CD4-positive, alpha-beta T cell treated with Interleukin-21 for 1 hour (primary cell): ENCODE measurements at places on chromosomes 11 and 22.

- no peak for DNase-seq
Measured at GRCh38 chr22:30539368-30539767, 7.2 kb downstream of the SEC14L6 start.

GRCh38 chr11:76088511-76088910, 117.8 kb downstream of the WNT11 start:
- no peak for DNase-seq

DNA sequence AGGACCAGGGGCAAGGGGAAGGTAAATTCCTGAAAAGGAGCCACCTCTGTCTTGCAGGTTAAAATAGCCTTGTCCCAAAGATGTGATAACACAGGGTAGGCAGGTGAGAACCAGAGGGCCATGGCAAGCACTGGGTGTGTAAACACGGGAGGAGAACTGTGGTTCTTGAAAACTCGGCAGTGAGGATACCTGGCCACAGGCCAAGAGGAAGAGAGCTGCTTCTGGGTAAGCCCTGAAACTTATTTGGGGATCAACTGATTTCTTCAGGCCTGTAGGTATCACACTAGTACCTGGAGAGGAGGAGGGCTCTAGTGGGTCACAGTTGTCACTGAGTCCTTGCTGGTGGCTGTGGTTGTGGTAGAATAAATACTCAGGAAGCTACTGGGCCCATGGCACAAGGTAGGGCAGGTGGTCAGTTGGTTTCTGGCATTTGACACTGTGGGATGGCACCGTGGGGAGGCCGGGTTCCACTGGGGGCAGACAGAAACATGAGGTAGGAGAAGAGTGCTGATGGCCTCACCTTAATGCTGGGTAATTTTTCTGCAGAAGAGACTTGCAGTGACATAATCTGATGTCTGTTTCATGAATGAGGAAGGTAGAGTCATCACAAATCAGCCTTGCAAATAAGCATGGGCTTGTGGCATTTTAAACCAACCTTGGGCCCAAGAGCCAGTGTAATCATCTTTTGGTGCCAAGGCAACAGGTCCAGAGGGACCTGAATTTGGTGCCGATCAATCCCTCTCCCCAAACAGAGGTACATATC, 22.0 kb downstream of the AMPD3 start:
- DNase-seq, result no peak

DNA sequence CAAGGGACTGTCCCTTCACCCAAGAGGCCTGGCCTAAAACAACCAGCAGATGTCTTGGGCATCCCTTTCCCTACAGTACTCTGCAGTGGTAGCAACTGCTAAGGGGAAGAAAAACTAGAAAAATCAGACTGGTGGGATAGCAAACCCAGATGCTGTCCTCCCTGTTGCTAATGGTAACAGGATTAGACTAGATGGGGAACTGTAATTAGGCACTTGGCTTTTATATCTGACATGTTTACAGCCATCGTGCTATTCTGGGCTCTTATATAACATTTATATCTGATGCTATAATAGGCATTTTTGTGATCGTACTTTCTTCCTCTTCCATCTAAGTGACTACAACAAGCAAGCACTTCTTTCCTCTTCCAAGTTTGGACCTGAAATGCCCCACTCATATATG, 316.7 kb downstream of the DLG2 start:
- no peak for DNase-seq

DNA sequence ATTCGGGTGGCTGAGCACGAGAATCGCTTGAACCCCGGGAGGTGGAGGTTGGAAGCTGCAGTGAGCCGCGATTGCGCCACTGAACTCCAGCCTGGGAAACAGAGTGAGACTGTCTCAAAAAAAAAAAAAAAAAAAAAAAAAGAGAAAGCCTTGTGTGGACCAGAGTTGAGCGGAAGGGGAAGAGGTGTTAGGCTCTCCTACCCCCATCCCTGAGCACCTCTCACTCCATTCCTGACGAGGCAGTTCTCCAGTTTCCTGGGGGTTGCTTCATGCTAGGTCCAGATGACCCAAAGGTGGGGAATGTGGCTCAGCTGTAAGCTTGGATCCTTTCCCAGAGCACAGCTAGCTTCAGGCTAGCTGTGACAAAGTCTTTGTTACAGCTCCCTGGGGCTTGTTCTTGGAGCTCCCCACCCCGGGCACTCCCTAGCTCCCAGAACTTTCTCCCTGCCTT, 8.8 kb upstream of the DNAL4 start:
- no peak for DNase-seq

DNA sequence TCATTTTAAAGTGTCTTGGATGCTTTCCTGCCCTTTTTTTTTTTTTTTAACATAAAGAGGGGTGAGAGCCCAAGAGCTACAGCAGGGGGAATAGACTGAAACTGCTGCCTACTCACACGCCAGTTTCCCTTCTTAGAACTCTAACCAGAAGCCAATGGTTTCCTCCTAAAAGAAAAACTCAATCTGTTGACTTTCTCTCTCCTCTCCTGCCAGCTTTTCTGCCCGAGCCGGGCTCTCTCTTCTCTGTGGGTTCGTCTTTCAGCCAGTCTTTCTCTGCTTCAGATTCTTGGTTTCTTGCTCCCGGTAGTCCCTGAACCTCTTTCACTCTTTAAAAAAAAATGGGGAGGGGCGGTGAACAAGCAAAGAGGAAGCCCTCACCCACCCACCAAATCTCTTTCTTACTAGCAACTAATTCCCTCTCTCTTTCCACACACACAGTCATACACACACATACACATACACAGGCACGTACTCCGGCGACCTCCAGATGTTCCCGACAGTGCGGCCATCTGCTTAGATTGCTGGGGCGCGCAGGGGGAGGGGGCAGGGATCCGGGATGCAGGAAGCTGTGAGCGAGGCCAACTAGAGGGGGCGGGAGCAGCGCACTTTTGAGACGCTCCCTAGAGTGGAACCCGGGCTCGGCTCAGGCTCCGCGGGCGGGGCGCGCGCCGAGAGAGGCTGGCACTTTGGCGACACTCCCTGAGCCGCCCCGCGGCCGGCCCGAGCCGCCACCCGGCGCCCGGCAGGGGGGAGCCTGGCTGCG, 444 bp upstream of the TSKU start:
- no peak for DNase-seq

DNA sequence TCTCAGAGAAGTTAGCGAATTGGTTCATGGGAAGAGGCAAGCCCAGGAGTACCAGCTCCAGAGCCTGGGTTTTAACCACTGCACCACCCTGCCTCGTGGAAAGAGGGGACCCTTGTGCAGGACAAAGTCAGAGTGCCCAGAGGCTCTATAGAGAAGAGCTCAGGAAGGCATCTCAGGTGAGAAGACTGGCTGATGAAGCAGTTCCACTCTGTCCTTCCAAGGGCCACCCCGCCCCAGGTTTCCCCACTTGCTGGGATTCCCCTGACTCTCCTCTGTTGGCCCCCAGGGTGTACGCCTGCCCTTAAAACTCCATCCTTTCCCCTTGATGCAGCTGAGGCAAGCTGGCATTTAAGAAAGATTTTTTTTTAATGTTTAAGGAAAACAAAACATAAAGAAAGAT, 265.8 kb downstream of the BUD13 start:
- DNase-seq, result no peak

DNA sequence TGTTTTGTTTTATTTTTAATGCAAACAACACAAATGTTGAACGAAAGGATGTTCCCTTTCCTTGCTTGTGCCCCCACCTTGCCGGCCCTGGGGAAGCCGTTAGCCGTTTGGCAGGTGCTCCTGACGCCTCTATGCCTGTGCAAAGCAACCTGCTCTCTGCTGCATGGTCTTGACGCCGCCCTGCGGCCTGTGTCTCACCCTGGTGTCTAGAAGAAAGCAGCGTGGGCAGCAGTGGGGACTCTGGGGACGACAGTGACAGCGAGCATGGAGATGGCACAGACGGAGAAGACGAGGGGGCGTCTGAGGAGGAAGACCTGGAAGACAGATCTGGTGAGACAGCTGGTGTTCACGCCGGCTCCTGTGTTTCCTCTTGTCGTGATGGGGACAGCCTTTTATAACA, 5.5 kb downstream of the PHRF1 start:
- DNase-seq, result no peak

GRCh38 chr11:108985945-108986279, 321.0 kb downstream of the DDX10 start:
- DNase-seq, result no peak

DNA sequence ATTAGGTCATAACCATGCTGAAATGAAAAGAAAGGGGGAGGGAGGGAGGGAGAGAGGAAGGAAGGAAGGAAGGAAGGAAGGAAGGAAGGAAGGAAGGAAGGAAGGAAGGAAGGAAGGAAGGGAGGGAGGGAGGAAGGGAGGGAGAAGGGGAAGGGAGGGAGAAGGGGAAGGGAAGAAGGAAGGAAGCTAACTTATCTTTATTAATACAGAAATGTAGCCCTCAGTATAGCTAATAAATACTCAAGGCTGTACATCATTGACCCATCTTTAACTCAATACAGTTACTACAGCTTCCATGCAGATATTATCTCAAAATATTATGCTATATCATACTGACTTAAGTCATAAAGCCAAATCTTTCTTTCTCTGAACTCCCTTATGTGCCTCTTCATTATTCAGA, 17.4 kb upstream of the SOX6 start:
- no peak for DNase-seq

- DNase-seq, result no peak
Measured at GRCh38 chr22:38215156-38216038, 13.6 kb downstream of the MAFF start.

- DNase-seq, result no peak
Measured at GRCh38 chr11:117550466-117550865, 222.8 kb downstream of the CEP164 start.

- DNase-seq, result no peak
Measured at GRCh38 chr11:88348870-88349269, 11.3 kb upstream of the CTSC start.

- DNase-seq, result no peak
Measured at GRCh38 chr11:12075822-12076821, 34.3 kb upstream of the MICAL2 start.

DNA sequence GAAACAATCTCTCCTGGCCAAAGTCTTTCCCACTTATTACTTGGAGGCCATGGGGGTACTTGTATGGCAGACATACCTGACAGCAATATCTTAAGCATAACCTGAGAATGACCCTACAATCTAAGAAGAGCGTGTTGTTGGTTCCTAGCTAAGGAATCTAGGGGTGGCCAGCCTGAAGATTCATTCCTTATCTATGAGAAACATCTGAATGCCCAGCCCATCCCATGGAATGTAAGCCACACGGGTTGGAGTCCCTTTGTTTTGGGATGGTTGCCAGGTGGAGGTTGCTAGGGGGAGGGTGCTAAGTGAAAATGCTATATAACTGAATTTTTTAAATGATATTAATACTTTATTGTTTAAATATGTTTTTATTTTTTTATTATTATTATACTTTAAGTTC, 725.0 kb downstream of the ETS1 start:
- no peak for DNase-seq

- DNase-seq, result peak; percentile 5
Measured at GRCh38 chr11:86248609-86249008, 4.1 kb downstream of the EED start.

- DNase-seq, result peak; percentile 19
Measured at GRCh38 chr22:23250056-23250784, 69.9 kb downstream of the BCR start.

DNA sequence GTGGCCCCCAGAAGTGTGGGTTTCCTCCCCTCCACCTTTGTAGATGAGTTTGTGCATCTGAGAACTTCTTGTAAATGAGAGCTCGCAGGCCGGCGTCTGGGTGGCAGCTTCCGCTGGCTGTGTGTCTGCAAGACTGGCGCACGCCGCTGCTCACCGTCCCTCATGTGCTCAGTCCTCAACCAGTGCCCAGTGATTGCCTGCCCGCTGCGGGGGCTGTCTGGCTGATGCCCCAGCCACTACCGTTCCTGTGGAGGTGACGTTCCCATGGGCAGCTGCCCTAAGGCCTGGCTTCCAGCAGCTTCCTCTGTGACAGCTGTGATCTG, 8.8 kb downstream of the TBX1 start:
- DNase-seq, result no peak

- no peak for DNase-seq
Measured at GRCh38 chr11:21615955-21616371, 576.9 kb upstream of the ANO5 start.

- no peak for DNase-seq
Measured at GRCh38 chr22:45090497-45090910, 73.2 kb upstream of the NUP50 start.

GRCh38 chr22:46773076-46773475, 10.6 kb downstream of the TBC1D22A start:
- DNase-seq, result no peak

DNA sequence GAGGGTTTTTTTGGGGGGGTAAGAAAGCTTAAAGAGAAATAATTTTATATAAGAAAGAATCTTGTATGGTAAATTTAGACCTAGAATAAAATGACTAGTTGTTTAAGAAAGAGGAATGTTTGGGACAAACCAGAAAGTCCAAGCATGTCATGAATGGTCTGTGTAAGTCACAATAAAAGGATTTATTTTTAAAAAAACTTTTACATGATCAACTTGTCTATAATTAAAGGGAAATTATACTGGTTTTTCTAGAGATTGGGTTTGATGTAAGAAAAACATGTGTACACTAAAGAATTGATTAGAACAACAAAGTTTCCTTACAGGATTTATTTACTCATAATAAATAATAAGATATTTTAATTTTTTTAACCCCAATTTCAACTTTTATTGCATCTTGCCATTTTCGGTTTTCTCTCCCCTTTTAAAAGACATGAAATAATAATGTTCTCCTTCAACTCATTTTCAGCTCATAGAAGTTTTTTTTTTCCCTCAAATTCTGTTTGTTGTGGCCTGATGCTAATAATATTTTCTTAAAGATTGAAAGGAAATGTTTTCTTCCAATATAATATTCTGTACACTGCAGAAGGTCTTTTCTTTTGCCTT, 35.4 kb upstream of the INCENP start:
- no peak for DNase-seq

- peak; percentile 68 for DNase-seq
Measured at GRCh38 chr11:118705111-118705741, 25.8 kb upstream of the TREH start.

GRCh38 chr11:120335556-120335907, 681 bp upstream of the ARHGEF12 start:
- DNase-seq, result no peak

DNA sequence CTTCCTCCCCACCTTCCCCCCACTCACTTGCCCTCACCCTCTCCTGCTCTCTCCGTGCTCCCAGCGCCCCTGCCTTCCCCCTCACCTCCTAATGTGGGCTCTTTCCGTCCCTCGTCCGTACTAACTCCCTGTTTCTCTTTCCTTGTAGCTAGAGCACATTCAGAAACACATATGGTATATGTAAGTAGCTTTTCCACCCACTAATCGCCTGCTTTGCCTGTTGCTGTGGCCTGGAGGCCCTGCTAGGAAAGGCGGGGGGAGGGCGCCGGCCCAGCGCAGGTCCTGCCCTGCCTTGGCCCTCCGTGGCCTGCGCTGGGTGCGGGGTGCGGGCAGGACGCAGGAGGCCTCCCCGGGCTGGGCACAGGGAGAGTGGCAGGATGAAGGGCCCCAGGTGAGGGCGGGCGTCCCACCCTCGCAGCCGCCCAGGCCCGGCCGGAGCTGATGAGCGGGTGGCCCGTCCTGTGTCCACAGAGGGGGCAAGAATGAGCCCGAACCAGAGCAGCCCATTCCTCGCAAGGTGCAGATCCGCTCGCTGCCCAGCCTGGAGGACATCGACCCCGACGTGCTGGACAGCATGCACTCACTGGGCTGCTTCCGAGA, 41.7 kb downstream of the MOB2 start:
- DNase-seq, result no peak

- DNase-seq, result no peak
Measured at GRCh38 chr22:26066534-26066933, 102.7 kb upstream of the SEZ6L start.
